ENCODE measurements at places on chromosomes 6 and 20. TPM values are rescaled to one million over a fixed set of nuclear protein-coding genes. Genes with fewer than 3 reads are reported as not detected.

NDUFAF5 gene
- 17.0 TPM for total RNA-seq

RTN4IP1 gene
- total RNA-seq = 4.3 TPM

ECT2L gene
- total RNA-seq = 0.16 TPM

DNA sequence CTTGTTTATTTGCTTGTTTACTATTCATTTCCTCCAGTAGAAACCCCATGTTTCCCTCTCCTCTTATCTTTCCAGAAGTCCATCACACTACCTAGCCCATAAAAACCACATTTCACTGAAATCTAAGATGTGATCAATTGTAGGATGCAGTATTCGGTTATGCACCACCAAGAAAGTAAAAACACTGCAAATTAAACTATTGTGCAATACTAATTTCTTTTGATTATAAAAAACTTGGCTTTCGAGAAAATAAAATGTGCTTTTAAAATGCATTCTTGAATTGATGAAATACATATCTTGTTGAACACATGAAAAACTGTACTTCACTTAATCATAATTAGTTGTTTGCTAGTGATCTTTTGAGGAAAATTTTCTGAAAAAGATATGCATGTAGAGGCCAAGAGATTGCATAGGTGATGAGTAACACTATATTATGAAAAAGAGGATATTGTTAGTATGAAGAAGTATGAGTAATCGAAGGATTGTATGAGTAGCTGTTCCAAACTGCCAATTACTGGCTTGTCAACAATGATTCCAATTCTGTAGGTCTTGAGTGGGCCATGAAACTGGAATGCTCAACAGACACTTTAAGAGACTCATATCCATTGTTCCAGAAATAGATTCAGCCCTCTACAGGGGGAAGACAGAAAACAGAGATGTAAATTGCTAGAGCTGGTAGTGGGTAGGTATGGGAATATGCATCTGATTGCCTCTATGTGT, 79.7 kb downstream of the RNF217 start:
- no peak for DNase-seq

CST5 gene
- total RNA-seq = not detected

MPIG6B gene
- total RNA-seq = not detected

DNA sequence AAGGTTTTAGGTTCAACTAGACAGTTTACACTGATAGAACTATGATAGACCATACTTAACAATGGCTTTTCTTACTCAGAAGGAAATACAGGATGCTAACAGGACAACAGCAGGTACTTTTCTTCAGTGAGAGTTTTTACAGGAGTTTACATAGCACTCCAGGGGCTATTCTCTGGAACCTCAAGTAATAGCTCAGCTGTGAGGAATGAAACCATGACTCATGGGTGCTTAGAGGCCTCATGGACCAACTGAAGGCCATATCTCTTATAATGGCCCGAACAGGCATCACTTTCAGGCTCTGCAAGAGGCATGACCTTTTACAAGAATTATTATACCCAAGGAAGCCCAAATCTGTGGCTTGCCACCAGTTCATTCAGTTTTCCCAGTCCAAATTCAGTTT, 31.8 kb downstream of the TREML1 start:
- no peak for DNase-seq

GRCh38 chr6:20202699-20203302, 9.5 kb downstream of the MBOAT1 start:
- DNase-seq = no peak

- DNase-seq = no peak
These were observed 612.5 kb upstream of the HS3ST5 start for GRCh38 chr6:114955363-114955762.

DNA sequence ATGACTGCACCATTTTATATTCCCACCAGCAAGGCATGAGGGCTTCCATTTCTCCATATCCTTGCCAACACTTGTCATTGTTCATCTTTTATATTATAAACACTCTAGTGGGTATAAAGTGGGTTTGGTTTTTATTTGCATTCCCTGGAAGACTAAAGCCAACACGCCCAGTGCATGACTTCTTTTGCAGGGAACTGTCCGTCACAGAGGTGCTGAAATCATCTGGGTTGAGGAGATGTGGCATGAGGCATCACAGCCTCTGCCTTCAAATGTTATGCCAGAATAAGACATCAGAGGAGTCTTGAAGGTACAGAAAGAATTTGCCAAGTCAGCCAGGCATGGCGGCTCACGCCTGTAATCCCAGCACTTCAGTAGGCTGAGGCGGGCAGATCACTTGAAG, 29.9 kb upstream of the FAM210B start:
- DNase-seq = no peak

All from breast epithelium (tissue), 4 donors.